Activated CD4-positive, alpha-beta T cell treated with anti-CD3 and anti-CD28 coated beads for 36 hours (primary cell): ENCODE measurements at places on chromosomes 7 and 10. TPM values are rescaled to one million over a fixed set of nuclear protein-coding genes. Genes with fewer than 3 reads are reported as not detected.
A peak's percentile ranks its signal among the peaks of the same experiment; 100 is the strongest.

TMEM26 gene
- total RNA-seq = not detected

RAPGEF5 gene
- total RNA-seq = 1.5 TPM

FLNC gene
- 0.18 TPM for total RNA-seq

DNA sequence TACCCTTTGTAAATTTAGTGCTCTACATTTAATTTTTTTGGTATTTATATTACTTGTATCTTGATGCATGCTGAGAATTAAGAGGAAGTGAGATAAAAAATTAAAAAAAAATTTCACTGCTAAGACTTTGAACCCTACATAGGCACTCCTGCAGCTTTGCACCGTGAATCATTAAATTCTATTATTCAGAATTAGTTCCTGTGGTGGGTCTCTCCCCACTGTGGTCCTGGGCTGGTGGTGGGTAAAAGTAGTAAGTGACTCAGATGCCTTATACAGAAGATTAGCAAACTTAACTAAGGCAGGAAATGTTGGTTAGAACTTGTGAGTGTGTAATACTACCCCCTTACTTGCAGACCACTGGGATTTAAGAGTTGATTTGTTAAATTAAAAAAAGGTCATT lies 72.6 kb downstream of the AP3M1 start:
- peak; percentile 68 for DNase-seq

DNA sequence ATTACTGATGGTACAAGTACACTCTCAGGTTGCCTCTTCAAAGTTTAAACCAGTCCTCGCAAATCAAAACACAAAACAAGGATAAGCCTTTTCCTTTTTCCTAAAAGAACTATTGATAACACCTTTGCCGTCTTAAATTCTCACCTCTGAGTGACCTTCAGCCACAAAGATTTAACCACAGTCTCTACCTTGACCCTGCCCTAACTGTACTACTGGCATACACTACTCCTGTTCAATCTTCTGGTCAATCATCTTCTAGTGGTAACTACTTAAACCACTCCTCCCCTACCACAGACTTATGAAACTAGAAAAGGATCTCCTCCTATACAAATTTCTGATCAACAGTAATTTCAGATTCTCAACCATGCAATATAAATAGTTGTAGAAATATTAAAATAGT lies 15.1 kb downstream of the UPF2 start:
- DNase-seq = no peak

DNA sequence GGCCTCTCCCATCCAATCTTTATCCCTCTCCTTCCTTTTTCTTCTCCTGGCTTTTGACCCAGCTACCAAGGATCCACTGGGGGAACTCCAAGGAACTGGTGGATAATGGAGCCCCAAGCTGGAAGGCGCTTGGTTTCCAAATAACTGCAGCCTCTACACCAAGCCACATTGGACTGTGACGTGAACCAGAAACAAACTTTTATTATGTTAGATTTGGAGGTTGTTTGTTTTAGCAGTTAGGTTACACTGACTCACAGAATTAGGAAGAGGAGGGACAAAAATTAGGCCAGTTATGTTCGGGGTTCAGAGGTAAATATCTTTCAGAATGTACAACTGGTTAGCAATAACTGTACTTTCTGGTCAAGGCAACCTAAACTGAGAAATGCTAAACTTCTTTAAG lies 21.3 kb upstream of the ANK3 start:
- no peak for DNase-seq

- DNase-seq = no peak
Measured at GRCh38 chr10:22657024-22657423, 57.4 kb downstream of the PIP4K2A start.

- DNase-seq = no peak
Measured at GRCh38 chr7:110486549-110486948, 604.4 kb upstream of the LRRN3 start.
